NCI-H345 (cell line): ENCODE measurements at places on chromosomes 5 and 9.

DNA sequence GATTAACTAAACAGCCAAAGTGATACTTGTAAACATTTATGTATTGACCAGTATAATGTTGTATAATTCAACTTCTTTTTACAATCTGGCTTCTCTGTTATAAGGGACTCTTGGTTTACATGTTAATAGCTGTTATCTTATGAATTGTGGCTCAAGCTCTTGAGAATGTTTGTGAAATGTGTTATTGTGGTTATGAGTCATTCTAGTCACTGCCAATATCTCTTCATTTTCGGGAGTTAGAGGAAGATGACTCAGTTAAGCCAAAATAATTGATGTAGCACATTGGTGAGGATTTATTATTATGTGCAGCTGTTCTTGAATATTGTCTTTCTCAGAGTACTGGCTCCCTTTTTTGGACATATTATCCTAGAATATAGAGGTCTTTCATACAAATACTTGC lies 655.2 kb upstream of the RIOK2 start:
- no peak for DNase-seq

GRCh38 chr5:150278046-150278730 lies 11.4 kb downstream of the CAMK2A start:
- DNase-seq, result no peak

- DNase-seq, result no peak
Observed at GRCh38 chr5:90557391-90557790, 1.2 kb upstream of the ADGRV1 start.

- DNase-seq, result no peak
Observed at GRCh38 chr5:56003179-56003578, 8.4 kb upstream of the IL6ST start.

DNA sequence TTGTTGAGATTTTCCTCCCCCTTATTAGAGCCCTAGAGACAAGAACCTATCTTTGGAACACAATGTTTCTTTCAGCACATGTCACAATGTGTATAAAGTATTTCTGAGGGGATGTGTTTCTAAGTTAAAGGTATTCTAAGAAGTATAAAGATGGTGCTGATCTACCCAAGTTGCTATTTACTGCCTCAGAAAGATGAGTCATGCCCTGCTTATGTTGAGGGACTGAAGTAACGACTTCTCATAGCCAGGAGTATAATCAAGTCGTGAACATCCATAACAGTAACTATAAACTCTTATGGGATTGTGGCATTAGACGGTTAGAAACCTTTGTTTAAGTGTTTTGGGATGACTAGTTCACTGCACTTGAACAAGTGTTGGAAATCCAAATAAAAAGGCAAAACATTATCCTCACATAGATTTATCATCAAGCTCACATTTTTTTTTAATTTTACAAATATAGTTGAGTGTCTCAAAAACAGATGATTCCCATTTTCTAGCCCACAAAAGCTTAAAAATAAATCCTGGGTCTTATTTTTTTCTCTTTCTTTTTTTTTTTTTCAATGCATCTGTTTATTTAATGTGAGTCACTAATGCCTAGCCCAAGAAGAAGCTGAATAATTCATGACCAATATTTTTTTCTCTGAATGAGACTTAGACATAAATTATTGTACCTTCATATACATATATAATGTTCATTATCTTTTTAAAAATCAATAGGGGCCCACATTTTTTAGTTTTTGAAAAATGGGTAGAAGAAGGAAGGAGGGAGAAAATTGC lies 12.2 kb upstream of the TMEM252 start:
- DNase-seq, result no peak

- DNase-seq, result no peak
Observed at GRCh38 chr5:157802736-157803135, 56.2 kb downstream of the CLINT1 start.

GRCh38 chr5:64015824-64016223 lies 53.6 kb upstream of the HTR1A start:
- no peak for DNase-seq

DNA sequence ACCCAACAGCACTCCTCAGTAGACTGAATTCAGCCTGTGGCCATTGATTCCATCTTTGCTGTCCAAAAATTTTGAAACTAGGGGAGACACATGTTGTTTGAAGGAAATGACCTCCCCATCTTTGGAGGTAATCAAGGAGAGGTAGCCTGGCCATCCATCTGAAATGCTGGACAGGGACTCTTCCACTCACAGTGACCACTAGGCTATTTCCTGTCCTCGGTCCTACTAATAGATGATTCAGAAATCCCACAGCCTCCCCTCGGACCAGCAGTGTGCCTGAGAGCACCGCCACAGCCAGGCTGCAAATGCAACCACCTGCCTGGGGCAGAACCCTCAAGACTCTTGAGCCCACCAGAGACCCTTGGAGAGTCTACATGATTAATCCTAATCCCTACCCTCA lies 12.5 kb downstream of the HRH2 start:
- no peak for DNase-seq

- no peak for DNase-seq
Observed at GRCh38 chr5:58451732-58452565, 7.9 kb downstream of the PLK2 start.

GRCh38 chr5:77943851-77944250 lies 167.7 kb upstream of the TBCA start:
- no peak for DNase-seq

DNA sequence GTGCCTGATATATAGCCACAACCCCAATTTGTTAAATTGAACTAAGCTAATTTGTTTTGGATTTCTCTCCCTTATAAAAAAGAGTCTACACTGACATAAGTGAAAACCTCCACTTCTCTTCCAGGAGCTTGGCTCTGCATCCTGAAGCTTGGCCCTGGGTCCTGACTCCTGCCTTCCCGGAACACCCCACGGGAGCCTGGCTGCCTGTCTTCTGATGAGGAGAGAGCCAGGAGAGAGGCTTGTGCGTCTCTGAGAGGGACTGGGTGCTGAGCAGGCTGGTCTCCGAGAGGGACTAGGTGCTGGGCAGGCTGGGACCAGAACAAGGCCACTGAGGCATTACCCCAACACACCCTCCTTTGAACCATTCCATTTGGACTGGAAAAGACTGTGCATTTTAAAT lies 6.5 kb upstream of the PTGES start:
- DNase-seq, result no peak

DNA sequence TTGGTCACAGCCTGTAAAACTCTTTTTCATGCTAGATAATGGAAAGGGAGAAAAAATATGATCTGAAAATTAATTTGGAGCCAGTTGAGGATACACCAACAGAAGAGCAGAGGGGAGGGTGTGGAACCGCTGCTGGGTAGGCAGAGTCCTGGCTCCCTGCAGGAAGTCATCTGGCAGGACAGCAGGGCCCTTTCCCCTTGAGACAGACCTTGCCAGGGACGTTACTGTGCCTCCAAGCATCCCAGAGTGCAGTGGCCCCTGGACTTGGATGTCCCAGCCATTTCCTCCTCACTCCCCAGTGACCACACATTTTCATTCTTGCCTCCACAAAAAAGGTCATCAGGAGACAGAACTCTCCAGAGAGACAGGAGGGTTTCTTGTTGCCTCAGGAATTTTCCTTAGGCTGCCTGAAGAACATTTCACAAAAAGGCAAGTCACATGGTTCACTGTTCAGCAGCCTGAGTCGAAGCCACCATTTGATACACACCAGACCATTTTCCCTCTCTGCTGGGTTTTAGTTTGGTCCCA lies 5.9 kb downstream of the TRPM3 start:
- no peak for DNase-seq

DNA sequence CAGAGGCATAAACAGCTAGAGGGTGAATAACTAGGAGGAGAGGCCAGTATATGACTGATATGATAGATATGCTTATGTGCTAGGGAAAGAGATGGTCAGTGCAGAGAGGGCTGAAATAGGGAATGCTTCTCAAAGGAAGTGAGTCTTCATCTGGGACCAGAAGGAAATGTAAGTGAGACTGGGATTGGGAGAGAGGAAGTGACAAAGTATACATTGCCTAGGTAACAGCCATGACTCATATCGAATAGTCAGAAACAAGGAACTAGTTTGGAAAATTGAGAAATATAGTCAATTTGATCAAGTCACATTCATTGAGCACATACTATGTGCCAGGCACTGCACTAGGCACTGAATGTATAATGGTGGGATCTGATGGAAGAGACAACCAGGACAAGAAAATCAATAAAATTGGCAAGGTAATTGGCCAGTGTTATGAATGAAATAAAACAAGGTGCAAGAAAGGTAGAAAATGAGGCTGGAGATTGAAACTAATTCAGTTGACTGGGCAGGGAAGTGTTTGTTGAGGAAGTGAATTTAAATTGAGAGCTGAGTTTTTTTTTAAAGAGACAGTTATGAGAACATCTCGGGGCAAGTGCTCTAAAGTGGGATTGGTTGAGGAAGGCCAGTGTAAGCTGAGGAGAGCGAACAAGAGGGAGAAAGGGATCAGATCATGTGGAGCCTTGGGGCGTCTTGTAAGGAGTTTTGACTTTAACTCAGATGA lies 4.3 kb downstream of the ERAP2 start:
- no peak for DNase-seq

GRCh38 chr5:92181656-92182055 lies 798.5 kb upstream of the ARRDC3 start:
- no peak for DNase-seq
